ENCODE measurements at places on chromosomes 11 and 22. TPM values are rescaled to one million over a fixed set of nuclear protein-coding genes. Genes with fewer than 3 reads are reported as not detected.

Gene TREH
- total RNA-seq = not detected

Gene DPAGT1
- 72.4 TPM for total RNA-seq

Gene PEX26
- 43.5 TPM for total RNA-seq

Gene GAB4
- not detected for total RNA-seq

Gene ZNF214
- not detected for total RNA-seq

Gene KRTAP5-8
- total RNA-seq = not detected

Gene OR51I2
- not detected for total RNA-seq
